ENCODE measurements at places on chromosomes 4 and X. TPM values are rescaled to one million over a fixed set of nuclear protein-coding genes. Genes with fewer than 3 reads are reported as not detected.

SORCS2 gene
- 1.4 TPM for total RNA-seq

GPAT3 gene
- total RNA-seq, result 2.6 TPM

ZFX gene
- 22.6 TPM for total RNA-seq

CD40LG gene
- not detected for total RNA-seq

GRCh38 chr4:100581337-100581736 is 63.5 kb upstream of the EMCN start:
- peaks cover 19% of the 10 kb centered on the region for H3K4me1 ChIP-seq
- no peaks in the 10 kb centered on the region for H3K27me3 ChIP-seq
- no peak overlapping the region for H3K27ac ChIP-seq
- no peaks in the 10 kb centered on the region for H3K36me3 ChIP-seq
- no peak overlapping the region for H3K4me3 ChIP-seq

DNA sequence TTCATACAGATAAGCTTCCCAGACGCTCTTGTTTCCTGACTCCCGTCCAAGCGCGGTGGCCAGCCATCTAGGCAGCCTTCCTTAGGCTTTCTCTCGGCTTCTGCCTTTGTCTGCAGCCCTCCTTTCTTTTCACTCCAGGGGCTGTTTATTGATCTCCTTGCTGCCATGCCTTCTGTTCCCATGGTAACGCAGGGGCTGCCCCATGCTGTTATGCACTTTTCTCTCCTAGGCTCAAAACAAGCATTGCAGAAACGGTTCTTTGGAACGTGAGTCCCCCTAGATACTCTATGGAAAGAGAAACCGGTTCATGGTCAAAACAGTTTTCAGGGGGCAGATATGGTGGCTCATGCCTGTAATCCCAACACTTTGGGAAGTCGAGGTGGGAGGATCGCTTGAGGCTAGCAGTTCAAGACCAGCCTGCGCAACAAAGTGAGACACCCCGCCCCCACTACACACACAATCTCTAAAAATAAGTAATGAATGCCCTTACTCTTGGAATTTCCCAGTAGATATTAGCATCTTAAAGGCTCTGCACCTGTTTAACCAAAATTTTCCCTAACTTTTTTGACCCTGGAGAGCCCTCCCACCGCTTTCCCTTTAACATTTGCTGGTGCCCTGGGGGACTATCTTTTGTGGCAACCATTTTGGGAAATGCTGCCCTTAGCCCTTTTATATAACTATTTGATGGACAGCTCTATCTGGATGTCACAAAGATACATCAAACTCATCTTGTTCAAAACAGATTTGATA is 53.9 kb upstream of the ZNF157 start:
- H3K27me3 ChIP-seq, result no peaks in the 10 kb centered on the region
- H3K4me1 ChIP-seq, result no peaks in the 10 kb centered on the region
